ENCODE measurements at places on chromosomes 16 and 17.

DNA sequence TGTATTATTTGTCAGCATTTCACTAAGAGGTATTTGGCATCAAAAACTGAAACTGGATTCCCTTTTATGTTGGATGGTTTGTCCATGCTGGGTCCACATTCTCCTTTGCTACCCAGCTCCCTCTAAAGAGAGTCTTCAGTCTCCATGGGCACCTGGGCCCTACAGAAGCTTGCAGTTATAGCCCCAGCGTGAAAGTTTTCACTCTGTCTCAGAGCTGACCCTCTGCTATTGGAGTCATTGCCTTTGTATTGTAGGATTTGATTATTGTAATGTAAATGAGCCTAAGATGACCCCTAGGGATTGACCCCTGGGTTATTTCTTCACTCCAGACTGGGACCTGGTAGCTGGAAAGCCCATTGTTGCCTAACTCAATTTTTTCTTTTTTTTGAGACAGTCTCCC is 1026.5 kb upstream of the EEF2KMT start:
- DNase-seq, result no peak

DNA sequence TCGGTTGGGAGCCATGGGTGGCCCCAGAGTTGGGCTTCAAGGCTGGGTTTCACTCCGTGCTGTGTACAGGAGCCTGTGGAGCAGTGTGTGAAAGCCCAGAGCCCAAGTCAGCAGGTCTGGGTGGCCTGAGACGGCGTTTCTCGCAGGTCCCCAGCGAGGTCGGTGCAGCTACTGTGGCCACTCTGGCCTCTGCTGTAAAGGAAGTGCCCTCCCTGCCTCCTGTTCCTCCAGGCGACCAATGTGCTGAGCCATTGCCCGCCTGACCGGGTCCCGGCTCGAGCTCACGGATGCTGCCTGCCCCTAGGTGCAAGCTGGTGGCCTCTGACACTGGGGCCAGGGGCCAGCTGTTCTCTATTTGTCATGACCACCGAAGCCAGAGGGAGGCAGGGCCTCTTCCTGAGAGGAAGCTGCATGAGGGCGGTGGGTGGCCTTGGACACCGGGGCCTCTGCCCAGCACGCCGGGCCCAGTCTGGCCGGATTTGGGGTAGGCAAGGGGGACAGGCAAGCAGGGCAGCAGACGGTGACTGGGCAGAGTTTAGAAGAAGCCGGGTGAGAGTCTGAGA is 170.9 kb downstream of the IRF8 start:
- DNase-seq, result no peak

GRCh38 chr16:49608098-49608497 is 234.5 kb downstream of the C16orf78 start:
- DNase-seq, result peak; percentile 45

- no peak for DNase-seq
Observed at GRCh38 chr16:27999687-28000086, 63.8 kb downstream of the GSG1L start.

DNA sequence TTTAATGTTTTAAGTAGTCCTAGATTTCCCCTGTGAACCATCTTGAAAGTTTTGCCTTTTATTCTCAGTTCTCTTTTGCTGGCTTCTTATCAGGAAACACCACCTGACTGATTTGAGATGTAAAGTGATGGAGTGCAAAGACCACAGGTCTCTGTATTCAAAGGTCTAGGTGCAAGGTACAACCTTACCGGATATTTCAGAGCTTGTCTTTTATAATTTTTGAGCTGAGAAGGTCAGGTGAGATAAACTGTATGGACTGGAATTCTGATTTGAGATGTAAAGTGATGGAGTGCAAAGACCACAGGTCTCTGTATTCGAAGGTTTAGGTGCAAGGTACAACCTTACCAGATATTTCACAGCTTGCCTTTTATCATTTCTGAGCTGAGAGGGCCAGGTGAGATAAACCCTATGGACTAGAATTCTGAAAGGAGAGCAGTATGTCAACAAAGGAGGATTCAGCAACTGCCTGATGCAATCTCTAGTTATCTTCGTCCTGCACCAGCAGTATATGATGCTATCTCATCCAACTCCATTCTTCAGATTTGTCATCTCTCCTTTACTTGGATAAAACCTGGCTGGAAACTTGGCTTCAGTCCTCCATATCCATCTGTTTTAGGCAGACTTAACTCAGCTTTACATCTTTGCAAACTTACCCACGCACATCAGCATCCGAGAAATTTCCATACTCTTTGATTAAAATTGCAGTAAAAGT is 64.3 kb downstream of the CENPV start:
- peak; percentile 57 for DNase-seq

DNA sequence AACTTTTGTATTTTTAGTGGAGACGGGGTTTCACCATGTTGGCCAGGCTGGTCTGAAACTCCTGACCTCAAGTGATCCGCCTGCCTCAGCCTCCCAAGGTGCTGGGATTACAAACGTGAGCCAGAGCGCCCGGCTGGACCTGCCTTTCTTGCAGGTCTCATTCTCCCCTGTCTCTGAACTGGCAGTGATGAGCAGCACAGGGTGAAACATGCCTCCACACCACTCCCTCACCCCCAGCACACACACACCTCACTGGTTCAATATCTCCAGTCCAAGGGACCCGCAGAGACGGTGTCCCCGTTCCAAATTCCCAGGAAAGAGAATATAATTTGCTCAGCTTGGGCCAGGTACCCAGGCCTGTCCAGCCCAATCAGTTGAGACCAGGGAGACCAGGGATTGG is 23.3 kb downstream of the SLC5A11 start:
- DNase-seq, result no peak

- DNase-seq, result no peak
Observed at GRCh38 chr17:57486882-57487301, 230.6 kb downstream of the MSI2 start.

GRCh38 chr17:606508-607250 is 108.0 kb downstream of the VPS53 start:
- DNase-seq, result no peak

DNA sequence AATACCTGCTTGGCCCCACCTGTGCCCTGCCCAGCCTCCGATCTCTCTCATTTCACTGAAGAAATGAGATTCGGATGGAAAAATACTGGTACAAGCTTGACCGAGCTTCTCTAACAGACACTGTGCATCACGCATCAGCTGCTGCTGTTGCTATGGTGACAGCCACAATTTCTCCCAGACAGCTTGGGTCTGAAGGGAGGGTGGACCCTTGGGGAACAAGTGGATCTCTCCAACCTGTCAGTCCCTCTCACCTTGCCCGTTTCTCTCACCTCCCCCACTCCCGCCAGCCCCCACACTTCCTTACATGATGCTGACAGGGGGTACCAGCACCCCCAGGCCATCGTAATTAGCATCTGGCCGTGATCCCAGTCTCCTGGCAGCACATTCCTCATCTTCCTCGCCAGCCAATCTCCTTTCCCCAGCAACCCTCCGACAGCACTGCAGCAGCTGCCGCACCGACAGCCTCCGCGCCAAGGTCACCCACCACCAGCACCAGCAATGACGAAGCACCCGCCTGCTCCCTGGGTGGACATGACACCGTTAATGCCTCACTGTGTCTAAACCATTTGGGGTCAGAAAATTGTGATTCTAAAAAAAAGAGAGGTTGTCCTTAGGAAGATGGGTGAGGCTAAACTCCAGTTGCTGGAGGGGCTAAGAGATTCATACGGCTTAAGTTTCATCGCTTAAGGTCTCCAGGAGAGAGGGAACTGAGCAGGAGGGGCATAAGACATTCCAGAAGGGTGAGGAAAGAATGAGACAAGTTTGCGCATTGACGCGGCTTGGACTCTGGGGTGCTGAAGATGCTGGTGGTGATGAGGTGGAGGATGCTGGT is 58.6 kb upstream of the TNRC6A start:
- peak; percentile 84 for DNase-seq

DNA sequence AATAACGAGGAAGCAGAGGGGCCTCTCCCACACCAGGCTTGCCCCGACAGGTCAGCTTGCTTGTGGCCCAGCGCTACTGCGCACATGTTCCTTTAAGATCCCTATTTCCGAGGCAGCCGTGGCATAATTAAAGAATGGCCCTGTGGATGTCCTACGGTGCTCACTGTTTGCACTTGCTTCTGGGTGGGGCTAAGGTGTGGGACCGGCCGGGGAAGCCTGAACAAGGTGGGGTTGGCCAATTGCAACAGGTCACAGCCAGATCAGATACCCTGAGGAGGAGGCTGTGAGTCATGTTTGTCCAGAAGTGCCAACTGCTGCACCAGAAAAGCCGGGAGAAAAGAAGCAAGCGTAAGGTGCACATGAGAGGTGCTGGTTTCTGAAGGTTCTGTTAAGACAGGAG is 158.5 kb upstream of the CACNG5 start:
- no peak for DNase-seq

- no peak for DNase-seq
Observed at GRCh38 chr17:47791025-47791424, 30.6 kb downstream of the OSBPL7 start.

- no peak for DNase-seq
Observed at GRCh38 chr17:7120123-7120522, 5.5 kb upstream of the ASGR2 start.

GRCh38 chr17:47978324-47978723 is 7.4 kb downstream of the CDK5RAP3 start:
- DNase-seq, result peak; percentile 77

DNA sequence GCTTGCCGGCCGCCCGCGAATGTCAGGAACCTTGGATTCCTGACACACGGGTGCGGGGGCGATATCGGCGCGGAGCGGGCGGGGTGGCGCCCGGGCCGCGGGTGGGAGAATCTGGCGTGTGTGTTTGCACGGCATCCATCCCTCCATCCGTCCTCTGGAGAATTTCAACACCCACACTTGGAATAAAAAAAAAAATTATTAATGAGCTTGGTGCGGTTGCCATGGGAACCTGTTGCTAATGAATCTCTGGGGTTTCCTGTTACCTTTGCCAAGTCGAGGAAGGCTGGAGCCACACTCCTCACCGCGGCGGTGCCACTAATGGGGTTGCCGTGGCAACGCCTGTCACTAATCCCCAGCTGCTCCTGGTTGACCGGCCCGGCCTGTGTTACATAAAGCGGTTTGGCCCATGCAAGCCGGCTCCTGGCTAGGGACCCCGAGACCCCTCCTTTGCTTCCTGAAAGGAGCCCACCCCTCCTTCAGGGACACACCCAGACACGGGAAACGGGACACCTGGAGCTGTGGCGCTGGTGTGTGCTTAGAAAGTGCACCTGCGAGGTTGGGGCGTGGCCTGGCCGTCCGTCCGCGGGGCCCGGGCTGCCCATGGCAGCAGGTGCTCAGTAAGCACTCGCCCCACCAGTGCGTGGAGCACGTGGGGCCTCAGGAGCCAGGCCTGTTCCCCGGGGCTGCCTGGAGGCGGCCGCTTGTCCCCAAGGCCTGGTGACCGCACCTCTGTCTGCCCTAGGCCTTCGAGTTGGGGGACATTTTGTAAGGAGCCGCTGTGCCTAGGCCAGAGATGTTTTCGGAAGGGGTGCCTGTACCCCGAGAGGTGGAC is 14.6 kb downstream of the CACNA1H start:
- DNase-seq, result no peak

DNA sequence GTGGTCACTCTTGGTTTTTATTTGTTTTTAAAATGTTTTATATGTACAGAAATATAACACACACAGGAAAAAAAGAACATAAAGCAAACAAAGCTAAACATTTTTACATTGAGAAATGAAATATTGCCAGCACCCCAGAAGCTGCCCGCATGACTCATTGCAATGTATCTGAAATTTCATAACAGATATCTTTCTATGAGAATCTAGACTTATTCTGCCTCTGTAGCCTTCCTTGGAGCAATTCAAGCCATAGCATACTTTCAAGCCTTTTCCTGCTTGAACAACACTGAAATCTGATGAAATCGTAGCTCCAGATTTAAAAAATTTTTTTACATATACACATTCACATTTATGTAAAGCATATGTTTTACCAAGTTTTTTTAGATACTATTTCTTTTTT is 86.9 kb downstream of the RBBP6 start:
- no peak for DNase-seq

DNA sequence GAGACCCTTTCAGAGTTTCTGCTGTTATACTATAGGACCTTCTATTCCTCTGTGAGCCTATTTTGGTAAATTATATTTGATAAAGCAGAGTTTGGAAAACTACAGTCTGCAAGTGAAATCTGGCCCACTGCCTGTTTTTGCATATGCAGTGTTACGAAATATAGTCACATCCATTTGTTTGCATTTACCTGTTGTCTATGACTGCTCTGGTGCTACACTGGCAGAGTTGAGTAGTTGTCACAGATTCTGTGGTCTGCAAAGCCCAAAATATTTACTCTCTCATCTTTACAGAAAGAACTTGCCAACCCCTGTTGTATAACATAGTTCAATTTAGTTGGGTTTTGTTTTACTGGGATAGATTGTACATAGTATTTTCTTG is 42.3 kb downstream of the TNRC6A start:
- DNase-seq, result no peak

DNA sequence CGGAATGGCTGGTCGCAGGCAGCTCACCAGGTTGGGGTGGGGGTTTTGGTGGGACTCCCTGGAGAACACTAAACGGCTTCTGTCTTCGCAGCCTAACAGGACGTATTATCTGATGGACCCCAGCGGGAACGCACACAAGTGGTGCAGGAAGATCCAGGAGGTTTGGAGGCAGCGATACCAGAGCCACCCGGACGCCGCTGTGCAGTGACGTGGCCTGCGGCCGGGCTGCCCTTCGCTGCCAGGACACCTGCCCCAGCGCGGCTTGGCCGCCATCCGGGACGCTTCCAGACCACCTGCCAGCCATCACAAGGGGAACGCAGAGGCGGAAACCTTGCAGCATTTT is 59.7 kb downstream of the PDPK1 start:
- no peak for DNase-seq

DNA sequence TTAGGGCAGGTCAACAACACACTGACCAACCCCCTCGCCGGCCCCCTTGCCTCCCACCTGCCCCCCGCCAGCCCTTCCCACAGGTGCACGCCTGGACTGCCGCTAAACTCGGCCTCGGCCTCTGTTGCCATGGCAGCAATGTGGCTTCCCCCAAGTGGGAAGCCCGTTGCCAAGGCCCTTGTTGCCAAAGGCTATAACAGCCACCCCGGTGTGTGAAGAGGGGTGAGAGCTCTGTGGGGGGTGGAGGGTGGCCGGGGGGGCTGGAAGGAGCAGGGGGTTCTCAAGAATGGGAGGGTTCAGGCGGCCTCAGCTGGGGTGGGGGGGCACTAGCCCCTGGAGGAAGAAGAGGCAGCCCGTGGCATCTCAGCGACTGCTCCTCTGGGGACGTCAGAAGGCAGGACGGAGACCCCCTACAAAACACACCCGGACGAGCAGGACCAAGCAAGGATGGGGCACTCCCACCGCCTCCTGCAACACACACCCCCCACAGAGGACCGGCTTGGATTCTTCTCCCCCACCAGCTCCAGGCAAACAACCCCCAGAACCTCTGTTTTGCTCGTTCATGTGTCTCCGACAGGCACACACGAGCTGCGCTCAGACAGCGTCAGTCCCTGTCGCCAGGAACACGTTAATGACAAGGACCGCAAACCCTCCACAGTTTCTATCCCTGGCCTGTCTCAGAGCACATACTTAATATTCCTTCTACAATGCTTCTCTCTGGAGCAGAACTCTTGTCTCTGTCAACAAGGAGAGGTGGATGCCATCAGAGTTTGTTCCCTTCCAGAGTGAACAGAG is 55.7 kb downstream of the ABR start:
- no peak for DNase-seq

DNA sequence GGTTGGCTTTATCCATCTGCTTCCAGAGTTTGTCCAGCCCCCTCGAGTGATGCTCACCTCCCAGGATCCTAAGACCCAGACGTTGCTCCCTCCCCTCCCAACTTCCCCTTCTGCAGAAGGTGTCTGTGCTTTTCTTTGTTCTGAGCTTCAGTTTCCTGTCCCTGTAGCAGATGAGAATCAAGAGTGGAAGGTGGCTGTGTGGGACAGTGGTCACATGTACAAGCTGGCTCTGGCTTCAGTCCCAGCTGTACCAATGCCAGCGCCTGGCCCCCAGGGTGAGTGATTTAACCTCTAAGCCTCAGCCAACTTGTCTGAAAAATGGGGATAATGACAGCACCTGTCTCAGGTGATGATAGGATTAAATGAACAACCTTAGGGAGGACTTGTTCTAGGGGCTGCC is 7.7 kb downstream of the PRR15L start:
- no peak for DNase-seq

All from mesendoderm (in vitro differentiated cells).